ENCODE measurements at places on chromosomes 4 and X.

- DNase-seq, result no peak
Measured at GRCh38 chr4:180960743-180961401, 1282.3 kb upstream of the TENM3 start.

DNA sequence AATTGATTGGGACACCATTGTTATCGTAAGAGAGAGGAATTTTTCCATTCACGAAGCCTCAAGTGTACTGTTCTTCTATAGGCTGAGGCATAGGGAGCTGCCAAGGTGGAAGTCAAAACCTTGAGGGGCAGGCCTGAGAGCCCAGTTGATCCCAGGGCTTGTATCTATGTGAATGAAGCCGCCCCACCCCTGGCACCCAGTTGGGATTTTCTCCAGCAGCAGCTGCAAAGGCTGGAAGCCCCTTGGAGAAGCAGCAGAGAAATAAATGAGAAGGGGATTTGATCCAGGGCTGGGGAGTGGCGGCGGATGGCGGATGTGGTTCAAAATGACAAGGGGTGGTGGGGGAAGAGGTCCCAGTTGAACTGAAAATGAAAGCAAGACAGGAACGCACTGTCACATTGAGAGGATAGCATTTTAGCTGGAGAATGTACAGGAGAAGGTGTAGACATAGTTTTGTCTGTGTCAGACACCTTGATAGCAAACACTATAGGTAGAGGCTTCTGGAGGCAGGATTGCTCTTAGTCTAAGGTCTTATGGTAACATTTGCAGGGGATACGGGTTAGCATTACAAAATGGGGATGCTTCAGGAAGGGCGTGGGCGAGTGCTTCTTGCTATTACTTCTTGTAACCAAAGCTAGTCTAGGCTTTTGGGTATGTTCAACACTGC lies 32.6 kb downstream of the DOCK11 start:
- DNase-seq, result no peak

- DNase-seq, result no peak
Measured at GRCh38 chr4:40484346-40485090, 145.1 kb downstream of the RBM47 start.

DNA sequence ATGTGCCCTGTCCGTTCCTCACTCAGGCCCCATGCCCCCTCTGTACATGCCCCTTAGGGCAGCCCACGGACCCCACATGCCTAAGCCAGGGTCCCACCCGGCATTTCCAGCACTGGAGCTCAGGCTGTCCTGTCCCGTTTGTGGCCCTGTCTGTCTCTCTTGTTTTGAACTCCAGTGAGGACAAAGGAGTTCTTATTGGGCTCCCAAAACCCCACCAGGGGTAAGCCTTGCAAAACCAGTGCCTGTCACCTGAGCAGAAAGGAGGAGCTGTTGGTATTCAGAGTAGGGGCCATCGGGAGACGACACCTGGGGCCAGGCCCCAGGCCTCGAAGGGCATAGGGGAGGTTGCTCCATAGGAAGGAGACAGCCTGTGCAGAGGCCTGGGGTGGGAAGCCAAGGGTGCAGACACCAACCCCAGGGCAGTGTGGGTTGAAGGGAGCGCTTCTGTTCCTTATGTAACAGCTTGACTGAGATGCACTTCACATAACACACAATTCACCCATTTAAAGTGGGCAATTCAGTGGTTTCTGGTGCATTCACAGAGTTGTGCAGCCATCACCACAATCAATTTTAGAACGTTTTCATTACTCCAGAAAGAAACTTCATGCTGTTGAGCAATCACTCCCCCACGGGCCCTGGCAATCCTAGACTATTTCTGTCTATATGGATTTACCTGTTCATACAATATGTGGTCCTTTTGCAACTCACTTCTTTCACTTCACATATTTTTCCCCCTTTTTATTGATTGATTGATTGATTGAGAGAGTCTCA lies 31.7 kb downstream of the MAN2B2 start:
- no peak for DNase-seq

DNA sequence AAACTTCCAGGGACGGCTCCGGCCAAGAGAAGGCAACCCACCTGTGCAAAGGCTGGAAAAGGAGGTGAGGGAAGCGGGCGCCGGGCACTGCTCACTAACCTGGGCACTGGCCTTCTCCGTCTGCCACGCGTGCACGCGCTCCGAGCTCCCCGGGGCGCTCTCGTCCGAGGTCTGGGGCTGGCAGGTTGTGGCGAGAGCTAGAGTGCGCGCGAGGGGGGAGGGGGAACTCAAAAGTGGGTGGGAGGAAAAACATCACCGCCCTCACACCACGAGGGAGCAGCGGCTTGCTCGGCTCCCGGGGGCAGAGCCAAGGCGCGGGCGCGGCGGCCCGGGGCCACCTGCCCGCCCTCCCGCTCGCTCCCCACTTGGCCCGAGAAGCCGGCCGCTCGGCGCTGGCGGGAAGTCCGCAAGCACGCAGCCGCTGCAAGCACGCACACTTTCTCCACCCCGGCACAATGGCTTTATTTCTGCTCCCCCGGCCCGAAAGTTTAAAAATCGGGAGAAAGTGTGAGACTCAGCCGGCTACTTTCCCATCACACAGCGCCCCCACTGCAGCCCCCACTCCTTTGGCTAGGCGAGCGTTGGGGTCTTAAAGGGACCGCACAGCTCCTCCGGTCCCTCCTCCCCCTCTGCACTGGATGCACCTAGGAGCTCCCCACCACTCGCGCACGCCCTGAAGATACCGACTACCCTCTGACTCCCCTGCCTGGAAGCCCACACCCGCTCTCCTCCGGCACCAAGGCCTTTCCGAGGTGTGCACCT lies at the start of gene CHRDL1:
TSS of gene CHRDL1 (minus strand) at position 173 of the 762 bp plus-strand sequence. CDS start 3,636 bp downstream, outside the sequence.
- peak; percentile 10 for DNase-seq

DNA sequence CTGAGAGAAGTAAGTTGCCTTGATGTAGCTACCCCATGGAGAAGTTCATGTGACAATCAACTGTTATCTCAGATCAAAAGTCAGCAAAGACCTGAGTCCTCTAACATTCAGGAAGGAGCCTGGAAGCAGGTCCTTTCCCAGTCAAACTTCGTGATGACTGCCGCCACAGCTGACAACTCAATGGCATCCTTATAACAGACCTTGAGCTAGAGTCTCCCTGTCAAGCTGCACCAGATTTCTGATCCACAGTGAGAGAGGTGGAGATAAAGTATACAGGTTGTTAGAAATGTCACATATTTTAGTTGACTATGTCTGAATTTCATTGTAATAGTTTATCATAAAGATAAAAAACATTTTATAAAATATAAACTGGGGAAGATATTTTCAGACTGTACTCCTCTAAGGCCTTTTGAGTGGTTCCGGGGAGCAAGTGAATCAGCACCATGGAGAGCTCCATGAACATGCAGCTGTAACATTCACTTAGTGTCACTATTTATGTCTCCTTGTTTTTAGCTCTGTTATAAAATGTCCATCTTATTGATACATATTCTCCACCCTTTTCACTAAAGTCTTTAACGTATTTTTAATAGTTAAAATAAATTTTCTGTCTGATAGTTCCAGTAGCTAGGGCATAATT lies 1653.5 kb upstream of the AGA start:
- no peak for DNase-seq

DNA sequence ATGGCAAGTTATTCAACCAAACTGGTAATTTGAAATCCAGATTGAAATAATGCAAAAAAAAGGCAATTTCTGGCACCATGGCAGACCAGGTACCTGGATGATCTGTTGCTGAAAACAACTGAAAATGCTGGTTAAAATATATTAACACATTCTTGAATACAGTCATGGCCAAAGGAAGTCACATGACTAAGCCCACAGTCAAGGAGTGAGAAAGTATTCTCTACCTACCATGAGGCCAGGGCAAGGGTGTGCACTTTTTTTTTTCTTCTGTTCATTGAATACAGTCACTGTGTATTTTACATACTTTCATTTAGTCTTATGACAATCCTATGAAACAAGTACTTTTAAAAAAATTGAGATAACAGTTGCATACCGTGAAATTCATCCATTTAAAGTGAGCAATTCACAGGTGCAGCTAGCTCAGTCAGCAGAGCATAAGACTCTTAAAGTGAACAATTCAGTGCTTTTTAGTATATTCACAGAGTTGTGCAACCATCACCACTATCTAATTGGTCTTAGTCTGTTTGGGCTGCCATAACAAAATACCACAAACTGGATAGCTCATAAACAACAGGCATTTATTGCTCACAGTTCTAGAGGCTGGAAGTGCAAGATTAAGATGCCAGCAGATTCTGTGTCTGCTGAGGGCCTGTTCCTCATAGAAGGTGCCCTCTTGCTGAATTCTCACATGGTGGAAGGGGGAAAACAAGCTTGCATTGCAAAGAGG lies 4.8 kb upstream of the MPP1 start:
- DNase-seq, result no peak

- DNase-seq, result no peak
Measured at GRCh38 chr4:82785611-82786400, 12.8 kb downstream of the SCD5 start.

- DNase-seq, result no peak
Measured at GRCh38 chr4:124974152-124974551, 261.6 kb upstream of the ANKRD50 start.

- DNase-seq, result no peak
Measured at GRCh38 chr4:123215536-123215935, 181.1 kb upstream of the SPRY1 start.

- DNase-seq, result no peak
Measured at GRCh38 chrX:57737881-57738280, 57.8 kb upstream of the NLRP2B start.

DNA sequence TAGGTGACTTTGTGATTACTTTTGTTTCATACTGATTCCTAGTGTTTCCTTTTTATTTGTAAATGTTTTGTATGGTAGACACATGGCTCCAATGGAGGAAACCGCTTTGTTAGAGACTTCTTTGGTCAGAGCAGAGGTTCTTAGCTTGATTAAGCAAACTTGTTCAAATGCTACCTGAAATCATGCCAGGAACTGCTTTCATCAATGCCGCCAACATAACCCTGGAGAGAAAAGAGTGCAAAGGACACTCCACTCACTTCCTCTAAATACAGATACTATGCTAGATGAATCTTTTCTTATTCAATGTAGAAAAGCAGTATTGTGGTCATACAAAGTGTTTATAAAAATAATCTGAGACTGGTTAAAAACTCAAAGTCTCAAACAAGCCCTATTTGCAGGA lies 25.7 kb upstream of the COX7B2 start:
- no peak for DNase-seq

DNA sequence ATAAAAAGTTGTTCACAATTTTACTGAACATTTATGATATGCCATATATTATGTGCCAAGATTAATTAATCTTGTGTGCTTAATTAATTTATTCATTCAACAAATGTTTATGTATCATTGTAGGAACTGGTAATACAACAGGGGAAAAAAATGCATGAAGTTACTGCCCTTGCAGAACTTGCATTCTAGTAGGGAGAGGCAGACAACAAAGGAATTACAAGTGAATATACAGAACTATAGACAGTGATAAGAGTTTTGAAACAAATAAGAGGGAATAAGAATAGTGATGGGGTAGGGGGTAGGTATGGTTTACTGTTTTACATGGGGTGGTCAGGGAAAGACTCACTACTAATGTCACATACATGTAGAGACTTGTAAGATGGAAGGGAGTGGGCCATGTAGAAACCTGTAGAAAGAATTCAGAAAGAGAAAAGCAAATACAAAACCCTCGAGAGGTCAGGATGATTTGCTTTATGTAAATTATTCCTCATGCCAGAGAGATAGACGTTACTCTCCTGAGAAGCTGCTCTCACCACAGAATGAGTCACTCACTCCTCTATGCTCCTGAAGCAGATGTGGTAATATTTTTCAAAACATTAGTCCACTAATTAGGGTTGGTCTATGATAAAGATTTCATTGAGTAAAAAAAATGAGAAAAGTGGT lies 855.0 kb upstream of the GRID2 start:
- DNase-seq, result no peak

GRCh38 chrX:107748506-107748905 lies 27.1 kb downstream of the TSC22D3 start:
- DNase-seq, result no peak

GRCh38 chrX:150146271-150146896 lies 208.1 kb upstream of the EOLA2 start:
- no peak for DNase-seq

DNA sequence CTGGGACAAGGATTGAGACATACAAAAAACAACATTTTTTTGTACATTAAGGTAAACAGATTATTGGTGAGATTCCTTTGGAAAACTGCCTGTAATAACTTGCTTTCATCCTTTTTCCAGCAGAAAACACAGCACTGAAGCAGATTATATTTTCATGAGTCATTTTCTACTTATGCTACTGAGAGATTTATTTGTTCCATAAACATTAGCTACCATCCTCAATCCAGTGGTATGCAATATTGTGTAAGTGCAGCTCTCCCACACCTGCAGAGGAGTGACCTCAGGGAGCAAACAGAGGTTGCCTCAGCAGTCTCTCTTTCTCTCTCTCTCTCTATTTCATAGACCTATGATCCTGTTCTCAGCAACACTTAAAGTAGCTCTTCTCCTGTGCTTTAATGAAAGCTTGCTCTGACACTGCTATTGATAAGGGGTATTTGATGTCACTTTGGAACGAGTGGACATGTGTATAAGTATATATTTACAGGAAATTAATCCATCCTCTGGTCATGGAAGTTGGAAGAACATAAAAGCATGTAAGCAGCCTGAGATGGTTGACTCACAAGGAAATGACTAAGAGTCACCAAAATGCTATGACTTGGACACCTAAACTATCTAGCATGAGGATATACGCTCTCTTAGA lies 163.7 kb upstream of the SPANXC start:
- DNase-seq, result no peak

DNA sequence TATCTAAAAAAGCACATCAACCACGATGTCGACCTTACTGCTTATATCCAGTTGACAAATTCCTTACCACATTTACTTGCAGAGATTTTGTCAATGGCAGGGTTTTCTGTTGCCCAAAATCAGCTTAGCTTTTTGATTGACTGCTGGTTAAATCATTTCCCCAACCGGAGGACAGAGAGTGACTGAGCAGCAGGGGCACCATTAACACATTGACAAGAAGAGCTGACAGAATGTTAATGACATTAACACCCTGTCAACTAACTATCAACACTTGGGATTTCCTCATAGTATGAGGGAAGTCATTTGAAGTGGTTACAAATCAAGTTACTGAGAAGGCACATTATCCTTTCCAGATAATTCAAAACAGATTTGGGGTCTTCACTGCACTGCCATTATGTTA lies 368.4 kb downstream of the RPA4 start:
- no peak for DNase-seq

- DNase-seq, result peak; percentile 68
Measured at GRCh38 chr4:183635321-183635720, 23.7 kb downstream of the RWDD4 start.

- no peak for DNase-seq
Measured at GRCh38 chrX:71070531-71070930, 2.4 kb upstream of the SNX12 start.

Measured in cerebellum (tissue), 4 donors.